ENCODE measurements at places on chromosomes 12 and 14.
A peak's percentile ranks its signal among the peaks of the same experiment; 100 is the strongest.

- DNase-seq: no peak
These were observed 8.1 kb upstream of the GLRX5 start for GRCh38 chr14:95526483-95527386.

DNA sequence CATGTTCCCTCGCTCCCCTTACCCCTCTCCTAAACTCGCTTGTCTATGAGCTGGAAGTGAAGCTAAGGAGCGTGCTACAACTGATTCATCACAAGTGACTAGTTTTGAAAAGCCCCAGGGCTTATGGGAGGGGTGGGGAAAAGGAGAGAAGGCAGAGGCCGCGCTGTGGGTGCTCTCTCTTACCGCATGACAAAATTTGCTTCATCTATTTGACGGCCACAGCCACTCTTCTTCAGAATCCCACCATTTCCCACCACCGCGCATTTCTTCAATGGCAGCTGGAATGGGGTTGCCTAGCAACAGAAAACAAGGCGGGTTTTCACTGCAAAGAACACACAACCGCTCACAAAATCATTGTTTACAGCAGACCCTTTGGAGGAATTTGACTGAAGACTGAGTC lies 79.4 kb downstream of the ST8SIA1 start:
- no peak for DNase-seq

GRCh38 chr12:68020699-68021098 lies 31.5 kb downstream of the IFNG-AS1 start:
- no peak for DNase-seq

DNA sequence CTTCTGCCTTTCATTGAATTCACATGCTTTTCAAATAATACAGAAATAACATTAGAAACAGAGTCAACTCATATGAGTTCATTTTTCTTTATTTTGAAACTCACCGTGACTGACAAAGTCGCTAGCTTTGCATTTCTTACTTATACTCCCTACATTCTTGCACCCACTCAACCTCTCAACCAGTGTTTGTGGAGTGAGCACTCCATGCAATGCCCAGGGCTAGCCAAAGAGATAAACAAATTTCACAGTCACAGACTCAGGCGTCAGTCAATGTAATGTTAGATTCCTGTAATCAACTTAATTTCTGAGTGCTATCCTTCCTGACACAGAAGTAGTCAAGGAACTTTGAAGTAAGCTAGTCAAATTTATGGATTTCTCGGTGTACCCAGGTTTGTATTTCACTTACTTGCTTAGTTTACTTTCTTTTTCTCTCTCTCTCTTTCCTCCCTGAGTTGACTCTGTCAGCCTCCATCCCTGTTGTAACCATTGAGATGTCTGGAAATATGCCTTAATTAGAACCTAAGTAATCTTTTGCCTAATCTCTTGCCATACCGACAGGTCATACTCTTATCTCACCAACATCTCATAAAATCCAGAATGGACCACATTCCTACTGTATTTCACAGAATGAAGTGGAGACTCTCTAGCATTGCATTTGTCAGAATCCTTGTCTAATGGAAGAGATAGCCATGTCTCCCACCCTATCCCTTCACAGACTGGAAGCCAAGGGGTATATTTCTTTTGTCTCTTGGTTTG lies 413.0 kb downstream of the AEBP2 start:
- no peak for DNase-seq

- no peak for DNase-seq
These were observed 3.7 kb downstream of the PPP4R4 start for GRCh38 chr14:94177806-94178205.

DNA sequence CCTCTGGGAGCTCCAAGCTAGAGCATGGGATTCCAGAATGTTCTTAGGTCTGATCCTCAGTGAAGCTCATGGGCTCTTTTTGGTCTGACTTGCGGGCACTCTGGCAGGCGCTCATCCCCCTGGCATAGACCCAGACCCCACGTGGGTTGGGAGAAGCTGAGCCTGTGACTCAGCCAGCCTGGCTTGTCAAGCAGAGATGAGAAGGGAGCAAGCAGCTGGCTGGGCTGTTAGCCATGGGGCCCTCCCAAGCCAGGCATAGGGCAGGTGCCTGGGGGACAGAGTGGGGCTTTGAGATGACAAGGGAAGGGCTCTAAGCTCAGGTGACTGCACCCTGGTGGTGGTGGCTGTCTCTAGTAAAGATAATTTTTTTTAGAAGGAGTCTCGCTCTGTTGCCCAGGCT lies 80.3 kb upstream of the NOS1 start:
- peak; percentile 89 for DNase-seq

- DNase-seq: no peak
These were observed 33.7 kb upstream of the SGPP1 start for GRCh38 chr14:63761351-63762117.

GRCh38 chr12:86290615-86291014 lies 34.4 kb upstream of the MGAT4C start:
- DNase-seq: no peak

- DNase-seq: no peak
These were observed 2.6 kb downstream of the DTX1 start for GRCh38 chr12:113059071-113059595.

- no peak for DNase-seq
These were observed 15.2 kb upstream of the RXYLT1 start for GRCh38 chr12:63764481-63764880.

- peak; percentile 57 for DNase-seq
These were observed 73.2 kb downstream of the HSD17B6 start for GRCh38 chr12:56836317-56836716.

Data from ACHN (cell line).